Stimulated activated CD4-positive, alpha-beta T cell treated with anti-CD3 and anti-CD28 coated beads, TNF-alpha, amount 100 ng/mL, for 24 hours (primary cell): ENCODE measurements at places on chromosomes 6 and 20.

GRCh38 chr20:49477200-49477599 is 5.3 kb downstream of the KCNB1 start:
- DNase-seq, result no peak

- no peak for DNase-seq
These were observed 112.5 kb downstream of the FAM217A start for GRCh38 chr6:3966426-3966825.

GRCh38 chr6:169344750-169345065 is 91.1 kb upstream of the THBS2 start:
- DNase-seq, result no peak

GRCh38 chr6:133980168-133980567 is 27.1 kb downstream of the TBPL1 start:
- DNase-seq, result no peak

DNA sequence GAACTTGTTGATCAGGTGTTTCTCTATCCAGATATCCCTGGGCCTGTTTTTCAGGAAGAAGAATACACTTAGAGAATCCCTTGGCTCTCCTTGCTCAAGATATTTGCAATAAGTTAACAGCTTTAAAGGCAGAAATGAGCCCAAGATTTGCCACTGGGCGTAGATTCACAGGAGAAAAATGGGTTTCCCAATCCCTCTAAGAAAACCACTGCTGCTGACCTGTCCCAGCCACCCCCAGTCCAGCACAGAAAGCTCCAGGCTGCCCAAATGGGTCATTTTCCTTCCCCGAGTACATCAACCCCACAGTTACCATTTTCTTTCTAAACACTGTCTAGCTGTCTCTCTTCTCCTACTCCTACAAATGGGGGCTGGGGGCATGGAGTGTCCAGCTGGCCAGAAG is 67.3 kb downstream of the ANKRD60 start:
- DNase-seq, result no peak

- DNase-seq, result no peak
These were observed 76.2 kb downstream of the LYRM2 start for GRCh38 chr6:89562093-89562973.

DNA sequence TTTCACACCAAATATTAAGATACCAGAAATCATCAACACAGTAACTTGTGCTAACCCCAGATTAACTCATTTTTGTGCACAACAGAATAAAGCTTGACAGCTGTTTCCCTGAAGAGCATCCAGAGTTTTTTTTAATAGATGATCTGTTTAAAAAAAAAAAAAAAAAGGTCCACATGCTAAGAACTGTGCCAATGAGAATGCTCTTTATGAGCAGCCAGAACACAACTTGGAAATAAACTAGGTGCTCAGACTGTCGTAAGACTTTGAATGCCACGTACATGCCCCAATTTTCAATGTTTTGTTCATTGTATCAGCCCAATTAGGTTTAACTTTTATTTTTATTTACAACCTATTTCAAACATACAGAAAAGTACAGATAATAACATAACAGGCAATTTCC is 47.3 kb downstream of the STAU1 start:
- no peak for DNase-seq

- no peak for DNase-seq
These were observed 315 bp upstream of the PDE10A start for GRCh38 chr6:165663377-165663735.
